Gastroesophageal sphincter (tissue), 4 donors: ENCODE measurements at places on chromosomes 2 and 18. TPM values are rescaled to one million over a fixed set of nuclear protein-coding genes. Genes with fewer than 3 reads are reported as not detected.

The LHCGR gene
- 1.9 TPM for total RNA-seq

The DYSF gene
- total RNA-seq = 20.9 TPM

The ITGB6 gene
- not detected for total RNA-seq

The CFAP65 gene
- not detected for total RNA-seq

The KATNAL2 gene
- 2.6 TPM for total RNA-seq

The TNS1 gene
- total RNA-seq = 825 TPM

The CREG2 gene
- total RNA-seq = not detected

The KIF1A gene
- total RNA-seq = 0.99 TPM

The FLACC1 gene
- total RNA-seq = 1.1 TPM
